Erythroblast (primary cell): ENCODE measurements at places on chromosomes 16 and 17.
A peak's percentile ranks its signal among the peaks of the same experiment; 100 is the strongest.

DNA sequence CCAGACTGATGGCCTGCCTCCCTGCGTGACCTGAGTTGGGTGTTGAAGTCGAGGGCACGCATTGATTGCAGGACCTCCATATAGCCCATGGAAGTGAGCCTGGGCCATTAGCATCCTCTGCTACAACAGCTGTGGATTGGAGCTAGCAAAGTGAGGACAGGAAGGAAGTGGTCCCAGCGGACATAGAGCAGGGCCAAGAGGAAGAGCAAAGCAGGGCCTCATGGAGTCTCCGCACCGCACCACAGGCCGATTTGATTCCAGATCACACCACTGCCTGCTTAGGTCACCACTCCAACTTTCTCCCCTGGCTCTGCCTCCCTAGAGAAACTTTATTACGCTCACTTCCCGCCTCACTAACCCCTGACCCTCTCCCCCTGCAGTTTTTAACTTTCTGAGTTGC, 10.7 kb upstream of the UBTF start:
- DNase-seq: no peak

DNA sequence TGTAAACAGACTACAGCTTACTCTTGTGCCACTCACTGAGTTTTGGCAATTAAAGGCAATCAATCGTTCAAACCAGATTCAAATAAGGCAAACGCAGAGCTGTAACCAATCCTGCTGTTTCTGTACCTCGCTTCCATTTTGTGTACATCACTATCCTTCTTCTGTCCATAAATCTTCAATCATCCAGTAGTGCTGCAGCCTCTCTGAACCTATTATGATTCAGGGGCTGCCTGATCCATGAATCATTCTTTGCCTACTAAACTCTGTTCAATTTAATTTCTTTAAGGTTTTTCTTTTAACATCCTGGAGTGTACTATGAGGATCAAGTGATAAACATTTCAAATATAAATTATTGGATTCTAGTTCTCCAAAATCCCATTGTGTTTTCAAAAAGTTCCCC, 93.9 kb downstream of the CEP112 start:
- DNase-seq: no peak

GRCh38 chr17:63928172-63928666, 3.9 kb downstream of the CD79B start:
- no peak for DNase-seq

GRCh38 chr16:89805136-89805905, 11.1 kb downstream of the FANCA start:
- DNase-seq: no peak

DNA sequence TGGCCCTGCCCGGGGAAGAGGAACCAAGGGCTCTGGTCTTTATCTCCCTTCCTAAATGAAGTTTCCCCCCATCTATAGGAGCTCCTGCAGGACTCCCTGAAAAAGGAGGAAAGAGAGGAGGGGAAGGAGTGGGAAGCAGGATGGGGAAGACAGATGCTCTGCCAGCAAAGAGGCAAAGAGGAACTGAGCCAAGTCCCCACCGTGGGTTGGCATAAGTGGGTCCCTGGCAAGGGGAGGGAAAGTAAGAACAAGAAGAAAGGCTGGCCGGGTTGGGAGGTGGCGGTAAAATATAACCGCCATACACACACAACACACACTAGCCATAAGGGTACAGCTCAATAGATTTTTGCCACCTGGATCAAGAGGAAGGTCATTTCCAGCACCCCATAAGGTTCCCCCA, 6.1 kb upstream of the EIF1 start:
- no peak for DNase-seq

DNA sequence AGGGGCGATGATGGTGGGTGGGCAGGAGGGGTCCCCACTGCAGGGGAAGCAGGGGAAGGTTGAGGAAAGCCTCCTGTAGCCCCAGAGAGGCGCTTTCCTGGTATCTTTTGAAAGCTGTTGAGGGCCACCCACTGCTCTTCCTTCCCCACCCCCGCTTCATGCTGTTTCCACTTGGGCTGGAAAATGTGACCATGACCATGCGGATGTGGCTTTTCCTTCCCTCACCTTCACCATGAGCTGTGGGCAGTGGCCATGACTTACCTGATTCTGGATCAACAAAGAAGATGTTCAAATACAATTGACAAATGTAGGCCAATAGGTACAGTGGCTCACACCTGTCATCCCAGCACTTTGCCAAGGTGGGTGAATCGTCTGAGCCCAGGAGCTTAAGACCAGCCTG, 13.8 kb downstream of the MVP start:
- no peak for DNase-seq

GRCh38 chr16:21620592-21620991, 21.2 kb downstream of the METTL9 start:
- DNase-seq: no peak

DNA sequence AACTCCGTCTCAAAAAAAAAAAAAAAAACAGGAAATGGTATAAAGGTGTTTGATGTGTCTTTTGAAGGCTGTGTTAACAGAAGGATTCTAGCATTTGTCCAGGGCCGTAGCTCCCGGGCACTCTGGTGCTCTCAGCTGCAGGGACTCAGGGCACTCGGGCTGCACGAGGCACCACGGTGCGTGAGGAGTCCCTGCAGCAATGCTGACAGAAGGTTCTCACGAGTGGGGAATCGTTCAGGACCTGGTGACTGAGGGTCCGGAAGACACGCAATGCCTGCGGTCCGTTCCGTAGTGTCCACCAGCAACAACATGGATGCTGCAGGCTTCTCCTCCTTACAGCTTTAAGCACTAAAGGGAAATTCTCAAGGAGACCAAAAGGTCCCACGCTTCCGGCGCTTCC, 12.6 kb upstream of the FAAP100 start:
- no peak for DNase-seq

- DNase-seq: no peak
These were observed 20.1 kb upstream of the CLEC19A start for GRCh38 chr16:19265380-19265930.

GRCh38 chr16:57843400-57843799, 41.1 kb upstream of the KIFC3 start:
- no peak for DNase-seq

DNA sequence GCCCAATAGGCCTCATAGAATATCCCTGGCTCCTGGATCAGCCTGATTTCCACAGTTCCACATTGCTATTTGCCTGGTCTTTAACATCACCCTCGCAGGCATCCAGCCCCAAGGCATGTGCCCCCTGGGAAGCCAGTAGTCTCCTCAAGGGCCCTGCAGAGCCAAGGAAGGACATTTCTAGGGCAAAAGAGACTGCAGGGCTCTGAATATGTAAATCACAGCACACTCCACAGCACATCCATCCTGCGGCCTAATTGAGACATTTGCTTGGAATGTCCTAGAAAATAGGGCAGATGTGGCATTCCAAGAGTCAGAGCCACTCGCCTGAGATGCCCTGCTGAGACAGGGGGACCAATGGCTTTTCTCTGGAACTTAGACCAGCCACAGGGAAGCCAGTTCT, 11.4 kb upstream of the C16orf78 start:
- DNase-seq: no peak

- DNase-seq: no peak
These were observed 14.1 kb downstream of the NUP88 start for GRCh38 chr17:5405400-5405799.

- DNase-seq: peak; percentile 32
These were observed at the start of gene SLC13A5 for GRCh38 chr17:6713130-6713917. SLC13A5 (minus strand) TSS chr17:6713369; CDS start chr17:6713333, 36 bp downstream.

DNA sequence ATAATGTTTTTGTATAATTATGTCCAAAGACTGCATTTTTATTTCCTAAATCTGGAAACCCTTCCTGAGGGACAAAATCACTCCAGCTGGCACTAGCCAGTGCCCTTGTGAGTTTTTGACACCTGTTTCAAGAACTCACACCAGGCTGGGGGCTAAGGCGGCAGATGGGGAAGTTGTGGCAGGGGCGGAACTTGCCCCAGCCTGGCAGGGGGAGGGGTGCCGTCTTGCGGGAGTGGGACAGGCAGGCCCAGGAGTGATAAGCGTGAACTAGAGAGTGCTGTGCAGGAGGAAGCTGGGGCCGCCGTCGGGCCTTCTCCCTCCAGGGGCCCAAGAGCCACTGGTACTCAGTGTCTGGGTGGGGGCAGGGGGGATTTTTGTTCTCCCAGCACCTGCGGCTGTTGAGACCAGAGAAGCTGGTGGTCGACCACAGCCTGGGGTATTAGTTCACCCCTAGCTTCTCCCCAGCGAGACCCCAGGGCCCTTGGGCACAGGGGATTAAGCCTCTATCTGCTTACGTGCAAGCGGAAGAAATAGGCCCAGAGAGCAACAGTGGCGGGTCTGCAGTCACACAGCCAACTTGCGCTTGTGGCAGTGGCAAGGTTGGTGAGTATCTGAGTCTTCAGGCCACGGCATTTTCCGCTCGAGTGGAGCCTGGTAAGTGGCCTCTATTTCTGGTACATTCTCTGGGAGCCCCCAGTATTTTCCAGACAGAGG, 40.2 kb upstream of the PLCG2 start:
- DNase-seq: peak; percentile 73

GRCh38 chr16:78591682-78592103, 492.2 kb downstream of the WWOX start:
- DNase-seq: no peak

DNA sequence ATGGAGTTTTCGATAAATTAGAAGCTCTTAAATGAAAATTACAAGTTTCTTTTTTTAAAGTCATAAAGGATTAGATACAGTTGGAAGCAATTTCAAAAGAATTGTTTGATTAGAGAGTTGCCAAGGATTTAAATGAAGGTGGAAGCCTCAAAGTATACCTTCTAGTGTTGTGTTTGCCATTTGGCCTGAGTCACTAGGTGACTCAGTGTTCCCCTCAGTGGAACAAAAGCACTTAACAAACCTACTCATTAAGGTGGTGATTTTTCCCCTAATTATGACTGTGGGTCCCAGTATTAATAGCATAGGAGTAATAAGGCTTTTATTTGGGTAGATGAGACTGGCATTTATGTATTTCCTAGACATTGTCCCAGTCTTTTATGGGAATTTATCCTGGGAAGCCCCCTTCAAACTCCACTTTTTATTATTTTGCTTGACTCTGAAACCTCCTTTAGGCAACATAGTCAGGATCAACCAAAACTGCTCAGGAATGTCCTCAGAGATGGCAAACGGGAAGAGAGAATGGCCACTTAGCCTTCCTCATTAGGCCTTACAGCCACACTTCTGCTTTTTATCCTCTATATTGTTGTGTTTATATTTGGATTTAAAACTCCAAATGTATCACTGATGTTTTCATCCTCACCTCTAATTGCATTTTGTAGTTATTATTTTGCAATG, 161.0 kb downstream of the FTO start:
- no peak for DNase-seq

DNA sequence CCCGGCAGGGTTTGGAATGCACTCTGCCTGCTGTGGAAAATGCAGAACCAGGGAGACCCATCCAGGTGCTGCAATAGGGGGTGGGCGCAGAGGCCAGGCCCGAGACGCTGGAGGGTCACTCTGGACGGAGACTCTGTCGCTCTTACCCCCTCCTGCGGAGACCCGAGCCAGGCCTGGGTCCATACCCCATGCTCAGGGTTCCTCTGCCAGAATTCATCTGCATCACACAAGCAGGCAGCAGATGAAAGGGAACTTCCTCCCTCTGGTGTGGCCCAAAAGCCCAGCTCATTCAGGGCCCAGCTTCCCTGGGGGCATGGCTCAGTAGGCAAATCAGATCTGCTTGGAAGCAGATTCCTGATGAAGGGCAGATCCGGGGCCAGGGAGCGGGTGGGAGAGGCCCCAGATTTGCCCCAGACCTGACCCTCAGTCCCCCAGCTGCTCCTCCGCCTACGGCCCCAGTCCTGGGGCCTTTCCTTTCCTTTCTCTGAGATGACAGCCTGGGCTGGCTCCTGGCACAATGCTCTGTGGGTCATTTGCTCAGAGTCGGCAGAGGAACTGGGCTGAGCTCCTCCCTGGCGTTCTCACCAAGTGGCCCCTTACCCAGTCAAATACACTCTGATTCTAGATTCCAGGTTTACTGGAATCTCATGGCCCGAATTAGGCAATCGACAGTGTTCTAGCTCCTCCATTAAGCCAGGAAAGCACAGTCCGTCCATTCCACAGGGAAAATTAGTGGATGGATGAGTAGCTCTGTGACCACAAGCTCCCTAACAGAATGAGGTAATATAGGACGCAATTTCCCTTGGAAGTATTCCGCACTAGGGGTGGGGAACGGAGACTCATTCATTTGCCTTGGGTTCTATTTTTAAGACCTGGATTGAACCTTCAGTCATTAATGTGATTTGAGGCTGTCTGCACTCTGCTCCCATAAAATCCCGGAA, 19.1 kb upstream of the RASD1 start:
- DNase-seq: no peak

- no peak for DNase-seq
These were observed 38.4 kb downstream of the PSMD12 start for GRCh38 chr17:67328026-67328425.

DNA sequence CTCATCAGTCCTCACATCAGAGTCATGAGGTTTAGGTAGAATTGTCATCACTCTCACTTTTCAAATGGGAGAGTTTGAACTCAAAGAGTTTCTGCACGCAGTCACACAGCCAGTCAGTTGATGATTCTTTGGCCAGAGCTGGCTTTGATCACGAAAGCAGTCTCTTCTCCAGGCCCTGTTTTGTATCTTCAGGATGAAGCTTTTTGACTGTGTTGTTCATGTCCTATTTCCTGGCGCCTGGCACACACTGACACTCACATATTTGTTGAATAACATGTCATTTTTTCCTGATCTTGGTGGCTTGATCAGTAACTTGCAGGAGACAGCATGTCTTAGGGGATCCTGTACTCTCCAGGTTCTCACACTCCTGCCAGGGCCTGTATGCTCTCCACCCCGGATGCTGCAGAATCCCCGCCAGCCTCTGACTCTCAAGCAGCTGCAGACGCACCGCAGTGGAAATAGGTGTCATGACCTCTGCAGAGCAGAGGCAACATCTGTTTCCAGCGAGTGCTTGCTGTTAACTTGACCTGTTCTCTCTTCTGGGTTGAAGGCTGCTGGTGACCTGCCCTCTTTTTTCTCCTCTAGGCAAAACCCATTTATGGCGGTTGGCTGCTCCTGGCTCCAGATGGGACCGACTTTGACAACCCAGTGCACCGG, 33.0 kb downstream of the MPRIP start:
- peak; percentile 27 for DNase-seq

GRCh38 chr17:39556423-39556822, 51.3 kb downstream of the NEUROD2 start:
- no peak for DNase-seq

DNA sequence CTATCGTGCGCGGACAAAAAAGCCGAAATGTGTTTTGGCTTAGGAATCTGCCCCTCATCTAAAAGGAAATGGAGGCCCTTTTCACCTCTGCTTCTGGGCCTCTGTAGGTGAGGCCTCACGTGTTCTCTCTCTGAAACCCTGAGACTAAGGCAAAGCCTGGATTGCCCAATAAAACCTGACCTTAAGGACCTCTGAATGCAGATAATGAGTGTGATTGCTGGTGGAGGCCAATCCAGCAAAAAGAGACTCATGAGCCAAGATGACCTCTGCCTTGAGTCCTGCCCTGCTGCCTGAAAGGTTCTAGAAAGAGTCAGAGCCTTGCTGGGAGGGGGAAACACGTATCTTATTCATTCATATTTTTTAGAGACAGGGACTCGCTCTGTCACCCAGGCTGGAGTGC, 44.5 kb upstream of the ABR start:
- DNase-seq: no peak
